ENCODE measurements at places on chromosomes 7 and 10.

- DNase-seq, result no peak
These were observed 188.9 kb downstream of the ADAM12 start for GRCh38 chr10:126199221-126199998.

DNA sequence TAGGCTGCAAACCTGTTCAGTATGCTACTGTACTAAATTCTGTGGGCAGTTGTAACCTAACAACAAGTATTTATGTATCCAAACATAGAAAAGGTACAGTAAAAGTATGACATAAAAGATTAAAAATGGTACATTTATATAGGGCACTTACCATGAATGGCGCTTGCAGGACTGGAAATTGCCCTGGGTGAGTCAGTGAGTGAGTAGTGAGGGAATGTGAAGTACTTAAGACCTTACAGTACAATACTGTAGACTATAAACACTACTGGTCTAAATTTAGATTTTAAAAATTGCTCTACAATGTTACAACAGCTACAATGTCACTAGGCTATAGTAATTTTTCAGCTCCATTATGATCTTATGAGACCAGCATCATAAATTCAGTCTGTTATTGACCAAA, 146.0 kb upstream of the GNAI1 start:
- no peak for DNase-seq

- DNase-seq, result no peak
These were observed 107.3 kb downstream of the AHR start for GRCh38 chr7:17405786-17406185.

DNA sequence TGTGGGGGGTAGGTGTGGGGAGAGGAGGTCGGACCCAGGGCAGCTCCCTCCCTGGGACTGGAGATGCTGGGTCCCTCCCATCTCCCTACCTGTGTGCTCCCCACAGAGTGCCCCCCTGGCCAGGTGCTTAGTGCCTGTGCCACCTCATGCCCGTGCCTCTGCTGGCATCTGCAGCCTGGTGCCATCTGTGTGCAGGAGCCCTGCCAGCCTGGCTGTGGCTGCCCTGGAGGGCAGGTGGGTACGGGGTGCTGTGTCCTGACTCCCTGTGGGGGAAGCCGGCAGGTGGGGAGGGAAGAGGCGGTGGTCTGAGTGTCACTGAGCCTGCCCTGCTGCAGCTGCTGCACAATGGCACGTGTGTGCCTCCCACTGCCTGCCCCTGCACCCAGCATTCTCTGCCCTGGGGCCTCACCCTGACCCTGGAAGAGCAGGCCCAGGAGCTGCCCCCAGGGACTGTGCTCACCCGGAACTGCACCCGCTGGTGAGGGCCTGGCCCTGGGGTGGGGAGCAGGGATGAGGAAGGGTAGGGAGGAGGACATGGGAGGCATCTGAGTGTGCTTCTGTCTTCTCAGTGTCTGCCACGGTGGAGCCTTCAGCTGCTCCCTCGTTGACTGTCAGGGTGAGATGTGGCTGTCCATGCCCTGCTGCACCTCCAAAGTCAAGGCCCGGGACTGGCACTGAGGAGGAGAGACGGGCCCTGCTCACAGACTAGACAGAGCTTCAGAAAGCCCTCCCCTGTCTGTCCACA, 11.7 kb upstream of the ZNF862 start:
- DNase-seq, result no peak

DNA sequence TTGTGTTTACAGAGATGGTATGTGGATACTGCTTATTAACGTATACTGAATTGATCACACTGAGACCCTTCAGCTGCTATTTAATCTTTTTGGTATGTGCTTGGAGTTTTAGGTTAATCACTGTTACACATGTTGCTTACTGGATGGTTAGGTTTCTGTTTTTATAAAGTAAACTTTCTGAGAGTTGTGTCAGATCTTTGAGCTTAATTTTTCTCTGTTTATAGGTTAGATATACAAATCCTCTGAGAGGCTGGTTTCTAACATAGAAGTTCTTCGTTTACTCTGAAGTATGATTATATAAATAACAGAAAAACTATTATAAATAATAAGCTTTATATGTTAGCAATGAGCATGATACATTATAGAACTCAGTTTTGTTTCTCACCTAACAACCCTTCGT, 123.1 kb downstream of the NSUN6 start:
- DNase-seq, result no peak

GRCh38 chr10:69413221-69413865, 3.4 kb downstream of the TACR2 start:
- DNase-seq, result no peak

DNA sequence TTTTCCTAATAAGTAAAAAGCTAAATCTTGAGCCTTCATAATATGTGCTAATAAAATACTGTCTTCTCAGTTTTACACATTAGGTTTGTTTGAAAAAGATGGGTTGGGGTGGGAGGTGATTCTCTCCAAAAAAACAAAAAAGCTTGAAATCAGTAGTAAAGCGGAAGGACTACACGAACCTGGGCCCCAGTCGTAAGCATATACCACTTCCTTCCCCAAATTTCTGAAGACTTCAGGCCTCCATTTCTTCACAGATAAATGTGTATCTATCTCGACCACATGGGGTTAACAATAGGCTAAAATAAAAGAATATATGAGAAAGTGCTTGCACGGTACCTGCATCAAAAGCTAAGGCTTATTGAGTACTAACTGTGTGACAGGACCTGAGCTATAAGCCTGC, 51.6 kb upstream of the PAX2 start:
- DNase-seq, result no peak

DNA sequence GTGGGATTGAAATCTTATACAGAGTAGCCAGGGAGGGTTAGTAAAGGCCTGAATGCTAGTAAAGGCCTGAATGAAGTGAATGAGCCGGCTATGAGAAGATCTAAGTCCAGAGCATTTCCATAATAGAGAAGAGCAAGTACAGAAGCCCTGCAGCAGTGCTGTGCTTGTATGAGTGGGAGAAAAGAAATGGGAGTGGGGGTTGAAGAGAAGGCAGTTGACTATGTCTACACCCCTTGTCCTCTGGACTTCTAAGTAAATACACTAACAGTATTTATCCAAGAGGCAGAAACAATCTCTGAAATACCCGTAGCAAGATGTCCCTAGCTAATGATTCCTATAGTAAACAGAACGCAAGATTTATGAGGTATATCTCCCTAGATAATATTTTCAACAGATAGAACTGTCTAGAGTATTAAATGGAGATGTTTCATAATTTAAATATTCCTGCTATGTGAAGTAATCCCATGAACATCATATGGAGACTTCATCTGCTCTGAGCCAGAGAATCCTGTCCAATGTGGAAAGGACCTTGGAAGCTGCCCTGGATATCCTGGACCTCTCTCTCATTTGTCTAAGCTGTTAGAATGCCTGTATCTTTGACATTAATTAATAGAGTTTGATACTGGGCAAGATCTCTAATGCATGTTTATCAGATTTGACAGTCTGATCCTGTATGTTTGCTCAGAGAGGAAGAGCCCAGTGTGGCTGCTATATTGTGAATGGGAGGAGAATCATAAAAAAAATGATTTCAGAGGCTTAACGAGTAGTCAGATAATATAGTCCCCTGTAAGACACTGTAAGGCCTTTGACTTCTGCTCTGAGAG, 171.6 kb downstream of the LRRN3 start:
- DNase-seq, result no peak

DNA sequence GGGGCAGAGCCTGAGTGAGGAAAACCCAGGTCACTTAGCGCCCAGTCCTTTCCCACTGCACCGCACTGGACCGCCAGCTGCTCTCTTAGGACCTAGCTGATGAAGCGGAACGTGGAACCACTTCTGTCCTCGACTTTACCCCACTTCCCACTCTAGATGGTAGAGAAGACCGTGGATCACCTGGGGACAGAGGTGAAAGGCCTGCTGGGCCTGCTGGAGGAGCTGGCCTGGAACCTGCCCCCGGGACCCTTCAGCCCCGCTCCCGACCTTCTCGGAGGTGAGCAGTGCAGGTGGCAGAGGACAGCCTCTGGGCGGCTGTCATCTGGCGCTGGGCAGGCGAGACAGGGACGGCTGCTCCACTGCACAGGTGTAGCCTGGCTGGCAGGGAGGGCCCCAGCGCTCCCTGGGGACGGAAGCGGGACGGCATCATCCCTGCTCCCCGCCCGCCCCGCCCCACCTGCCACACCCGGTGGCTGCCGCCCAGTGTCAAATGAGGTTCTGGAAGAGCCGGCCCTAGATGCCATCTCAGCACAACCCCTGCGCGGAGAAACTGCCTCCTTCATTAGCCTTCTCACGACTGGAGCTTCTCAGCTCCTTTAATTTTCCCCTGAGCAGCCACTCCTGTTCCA, 11.7 kb downstream of the PLAC9 start:
- no peak for DNase-seq

GRCh38 chr10:35384265-35384868, 48.1 kb downstream of the CCNY start:
- no peak for DNase-seq

- no peak for DNase-seq
These were observed 683.1 kb upstream of the SORCS1 start for GRCh38 chr10:107847620-107848019.

DNA sequence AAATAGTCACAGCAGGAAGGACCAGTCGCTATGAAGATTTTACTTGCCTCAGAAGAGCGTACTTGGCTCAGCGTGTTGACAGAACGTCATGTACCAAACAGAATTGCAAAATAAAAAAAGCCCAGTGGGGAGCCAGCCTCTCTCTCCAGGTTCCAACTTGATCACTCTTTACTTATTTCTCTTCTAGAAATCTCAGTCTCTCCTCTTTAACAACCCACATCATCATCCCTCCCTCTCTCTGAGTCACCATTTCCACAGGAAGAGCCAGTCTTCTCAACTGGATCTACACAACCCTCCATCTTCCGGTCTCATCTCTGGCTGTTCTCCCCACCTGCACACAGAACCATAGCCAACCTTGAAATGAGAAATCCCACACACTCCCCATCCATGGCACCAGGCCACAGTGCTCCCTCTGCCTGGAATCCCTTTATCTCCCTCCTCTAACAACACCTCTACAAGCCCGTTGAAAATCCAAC, 718.3 kb downstream of the GRID1 start:
- DNase-seq, result no peak

- DNase-seq, result no peak
These were observed 7.0 kb upstream of the SPACDR start for GRCh38 chr7:100471021-100471420.

DNA sequence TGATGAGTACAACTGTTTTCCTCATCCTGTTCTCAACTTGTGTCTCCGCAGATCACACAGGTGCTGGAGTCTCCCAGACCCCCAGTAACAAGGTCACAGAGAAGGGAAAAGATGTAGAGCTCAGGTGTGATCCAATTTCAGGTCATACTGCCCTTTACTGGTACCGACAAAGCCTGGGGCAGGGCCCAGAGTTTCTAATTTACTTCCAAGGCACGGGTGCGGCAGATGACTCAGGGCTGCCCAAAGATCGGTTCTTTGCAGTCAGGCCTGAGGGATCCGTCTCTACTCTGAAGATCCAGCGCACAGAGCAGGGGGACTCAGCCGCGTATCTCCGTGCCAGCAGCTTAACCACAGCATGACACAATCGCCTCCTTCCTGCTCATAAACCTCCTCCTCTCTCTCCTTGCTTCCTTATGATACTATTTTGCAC, 126.7 kb upstream of the PRSS58 start:
- DNase-seq, result no peak

GRCh38 chr7:81525841-81526240, 244.0 kb downstream of the HGF start:
- no peak for DNase-seq

DNA sequence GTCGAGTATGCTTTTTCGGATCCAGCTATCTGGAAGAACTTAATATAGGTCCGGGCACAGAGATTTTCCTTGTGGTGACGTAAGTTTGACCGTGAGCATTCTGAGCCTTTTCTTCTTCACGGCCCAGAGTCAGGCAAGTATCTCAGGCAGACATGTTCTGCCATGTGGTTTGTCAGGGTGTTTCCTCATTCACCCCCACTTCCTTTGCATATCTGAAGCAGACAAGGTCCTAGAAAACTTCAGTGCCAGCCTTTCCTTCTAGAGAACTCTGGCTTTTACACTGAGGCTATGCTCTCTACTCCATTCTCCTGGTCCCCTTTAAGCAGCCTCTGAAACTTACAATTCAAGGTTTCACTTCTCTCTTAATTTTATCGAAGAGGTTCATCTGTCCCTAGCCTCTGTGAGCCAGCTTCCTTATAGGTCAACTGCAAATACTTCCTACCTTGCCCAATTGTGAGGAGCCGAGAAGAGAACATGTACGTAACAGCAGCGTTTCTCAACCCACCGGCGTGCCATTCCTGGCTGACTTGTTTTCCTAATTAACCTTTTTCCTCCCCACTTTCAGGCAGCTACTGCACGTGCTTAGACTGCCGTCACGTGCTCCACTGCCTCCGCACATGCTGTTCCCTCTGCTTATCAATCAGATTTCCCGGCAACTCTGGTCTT, 47.3 kb downstream of the CDCA7L start:
- no peak for DNase-seq

GRCh38 chr10:60008816-60009215, 102.5 kb upstream of the CCDC6 start:
- no peak for DNase-seq

DNA sequence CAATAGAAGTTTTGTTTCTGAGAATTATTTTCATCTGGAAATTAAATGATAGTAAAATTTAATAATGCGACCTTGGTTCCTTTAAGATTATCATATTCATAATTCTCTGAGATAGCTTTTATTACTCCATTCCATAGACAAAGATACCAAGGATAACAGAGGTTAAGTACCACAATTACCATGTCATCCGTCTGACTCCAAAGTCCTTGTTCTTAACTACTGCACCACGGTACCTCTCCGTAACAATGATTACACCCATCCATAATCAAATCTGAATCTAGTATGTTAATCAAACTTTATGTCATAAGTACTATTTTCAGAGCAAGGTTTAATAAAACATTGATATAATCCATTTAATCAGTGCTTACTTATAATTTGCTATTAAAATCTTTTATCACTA, 8.4 kb downstream of the ZDHHC6 start:
- no peak for DNase-seq

DNA sequence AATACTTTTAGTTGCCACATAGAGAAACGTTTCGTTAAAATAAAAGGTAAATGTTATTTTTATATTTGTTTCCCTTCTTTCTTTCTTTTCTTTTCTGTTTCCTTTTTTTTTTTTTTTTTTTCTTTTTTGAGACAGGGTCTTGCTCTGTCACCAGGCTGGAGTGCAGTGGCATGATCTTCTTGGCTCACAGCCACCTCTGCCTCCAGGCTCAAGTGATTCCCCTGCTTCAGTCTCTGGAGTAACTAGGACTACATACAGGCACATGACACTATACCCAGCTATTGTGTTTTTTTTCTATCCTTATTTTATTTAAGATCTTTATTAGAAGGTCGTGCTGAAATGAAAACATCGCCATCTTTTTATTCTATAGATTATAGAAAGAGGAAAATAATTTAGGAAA, 661.8 kb upstream of the MBL2 start:
- DNase-seq, result no peak

GRCh38 chr7:106068538-106068961, 43.6 kb downstream of the SYPL1 start:
- DNase-seq, result no peak

Measured in stimulated activated CD8-positive, alpha-beta memory T cell treated with anti-CD3 and anti-CD28 coated beads, Interleukin-4, amount 100 ng/mL, for 4 hours (primary cell).